ENCODE measurements at places on chromosomes 2 and 18.

- no peak for DNase-seq
Observed at GRCh38 chr2:240997141-240997855, 1.1 kb upstream of the SNED1 start.

GRCh38 chr18:12318857-12319256 lies 10.8 kb downstream of the TUBB6 start:
- no peak for DNase-seq

DNA sequence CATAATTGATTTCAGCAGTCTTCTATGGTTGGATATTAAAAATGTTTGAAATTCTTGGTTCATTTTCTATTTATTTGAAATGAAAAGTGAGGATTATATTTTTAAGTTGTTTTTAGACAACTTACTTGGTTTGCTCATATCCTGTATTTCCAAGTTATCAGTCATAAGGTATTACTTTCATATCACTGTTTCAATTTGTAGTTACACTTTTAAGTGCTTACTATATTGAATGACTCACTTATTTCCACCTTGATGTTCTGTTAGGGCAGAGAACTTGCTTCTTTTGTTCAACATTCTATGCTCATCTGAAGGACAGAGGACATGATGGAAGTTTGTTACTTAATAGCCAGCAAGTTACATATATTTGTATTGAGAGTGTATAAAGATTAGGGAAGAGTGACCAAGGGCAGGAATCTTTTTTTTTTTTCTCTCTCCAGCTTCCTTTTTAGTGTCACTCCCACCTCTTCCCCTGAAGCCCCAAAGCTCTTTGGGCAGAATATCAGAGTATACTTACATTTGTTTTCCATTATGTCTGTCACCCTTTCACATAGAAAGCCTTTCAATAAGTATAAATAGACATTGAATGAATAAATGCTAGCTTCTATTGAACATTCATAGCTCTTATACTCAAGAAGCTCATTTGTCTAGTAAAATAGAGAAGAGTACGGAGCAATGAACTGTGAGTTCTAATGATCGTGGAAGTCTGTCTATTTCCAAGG lies 28.1 kb downstream of the PIK3C3 start:
- peak; percentile 2 for DNase-seq

GRCh38 chr18:7566244-7566566 lies 911 bp upstream of the PTPRM start:
- DNase-seq = no peak

GRCh38 chr2:10216677-10217488 lies 85.8 kb upstream of the HPCAL1 start:
- DNase-seq = no peak

GRCh38 chr2:121429119-121429903 lies 101.4 kb upstream of the RNU4ATAC start:
- no peak for DNase-seq

- DNase-seq = no peak
Observed at GRCh38 chr2:218079943-218080913, 11.2 kb downstream of the RUFY4 start.

DNA sequence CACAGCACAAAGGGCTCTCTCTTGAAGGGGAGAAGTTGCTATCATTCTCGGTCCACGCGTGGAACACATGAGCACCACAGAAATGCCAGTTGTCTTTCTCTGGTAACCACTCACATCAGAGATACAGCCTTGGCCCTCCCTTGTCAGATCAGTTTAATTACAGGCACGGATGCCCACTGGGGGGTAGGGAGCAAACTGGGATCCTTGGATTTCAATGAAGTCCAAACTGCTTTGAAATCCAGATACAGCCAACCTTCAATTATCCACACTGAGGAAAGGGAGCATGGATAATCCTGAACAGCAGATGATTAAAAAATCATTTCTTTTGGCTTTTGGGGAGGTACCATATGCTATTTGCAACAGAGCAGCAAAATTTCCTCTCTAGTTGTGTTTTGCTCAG lies 63.7 kb upstream of the DAPL1 start:
- DNase-seq = no peak

- DNase-seq = no peak
Observed at GRCh38 chr18:26511339-26512071, 36.8 kb downstream of the KCTD1 start.

DNA sequence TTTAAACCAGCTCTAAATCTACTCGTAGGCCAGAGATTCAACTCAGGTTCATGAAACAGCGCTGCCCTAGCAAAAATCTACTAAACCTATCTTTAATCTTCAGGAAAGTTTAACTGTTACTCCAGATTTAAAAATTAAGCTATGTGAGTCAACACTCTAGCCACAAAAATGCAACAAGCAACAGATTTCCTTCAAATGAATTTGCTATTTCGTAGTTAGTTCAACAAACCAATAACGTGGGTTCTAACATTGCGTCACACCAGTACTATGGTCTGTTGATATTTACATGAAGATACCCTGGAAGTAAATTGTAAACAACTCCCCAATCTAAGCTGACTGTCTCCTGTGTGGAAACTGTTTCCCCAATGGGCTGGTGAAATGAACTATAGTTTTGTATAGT lies 71.2 kb downstream of the FIGN start:
- no peak for DNase-seq

- DNase-seq = no peak
Observed at GRCh38 chr2:41409328-41409727, 638.5 kb upstream of the PKDCC start.

GRCh38 chr18:37561986-37562385 lies 3.6 kb downstream of the CELF4 start:
- DNase-seq = no peak

DNA sequence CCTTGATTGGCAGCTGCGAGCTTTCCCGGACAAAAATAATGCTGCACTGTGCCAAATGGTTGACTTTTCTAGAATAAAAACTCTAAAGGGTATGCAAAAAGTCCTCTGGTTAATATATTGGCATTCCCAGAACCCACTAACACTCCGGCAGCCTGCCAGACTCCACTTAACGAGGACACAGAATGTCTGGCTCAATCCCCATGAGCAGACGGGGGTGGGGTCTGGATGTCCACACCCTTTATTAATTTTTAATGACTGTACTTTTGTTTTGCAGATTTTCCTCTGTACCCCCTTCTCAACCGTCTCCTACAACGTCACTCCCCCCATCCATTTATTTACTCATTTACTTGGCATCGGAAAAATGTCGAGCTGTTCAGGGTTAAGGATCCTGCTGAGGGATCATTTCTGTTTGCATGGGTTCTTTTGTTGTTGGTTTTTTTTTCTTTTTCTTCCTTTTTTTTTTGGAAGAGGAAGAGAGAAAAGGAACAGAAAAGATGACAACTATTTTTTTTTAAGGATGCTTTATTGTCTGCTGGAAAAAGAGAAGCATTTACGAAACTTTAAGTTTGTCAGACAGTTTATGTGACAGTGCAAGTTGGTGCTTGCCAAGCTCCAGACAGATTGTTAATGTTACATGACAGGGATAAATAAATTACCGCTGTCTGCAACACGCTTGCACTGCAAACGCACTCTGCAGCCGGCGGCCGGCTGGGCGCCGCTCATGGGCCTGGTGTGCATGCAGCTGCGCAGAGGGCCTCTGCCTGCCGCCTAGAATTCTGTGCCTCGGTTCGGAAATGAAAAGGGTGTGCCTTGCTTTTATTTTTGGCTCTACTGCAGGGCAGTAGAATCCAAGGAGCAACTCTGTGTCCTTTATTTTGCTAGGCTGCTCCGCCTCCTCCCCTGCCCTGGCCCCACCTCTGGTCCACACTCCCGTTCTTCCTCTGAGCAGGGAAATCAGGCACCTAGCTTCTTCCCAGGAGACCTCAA lies 3.6 kb downstream of the LDLRAD4 start:
- DNase-seq = peak; percentile 52

- DNase-seq = no peak
Observed at GRCh38 chr2:16260041-16260830, 319.9 kb downstream of the MYCN start.

GRCh38 chr2:226387499-226387942 lies 412.1 kb downstream of the IRS1 start:
- no peak for DNase-seq

DNA sequence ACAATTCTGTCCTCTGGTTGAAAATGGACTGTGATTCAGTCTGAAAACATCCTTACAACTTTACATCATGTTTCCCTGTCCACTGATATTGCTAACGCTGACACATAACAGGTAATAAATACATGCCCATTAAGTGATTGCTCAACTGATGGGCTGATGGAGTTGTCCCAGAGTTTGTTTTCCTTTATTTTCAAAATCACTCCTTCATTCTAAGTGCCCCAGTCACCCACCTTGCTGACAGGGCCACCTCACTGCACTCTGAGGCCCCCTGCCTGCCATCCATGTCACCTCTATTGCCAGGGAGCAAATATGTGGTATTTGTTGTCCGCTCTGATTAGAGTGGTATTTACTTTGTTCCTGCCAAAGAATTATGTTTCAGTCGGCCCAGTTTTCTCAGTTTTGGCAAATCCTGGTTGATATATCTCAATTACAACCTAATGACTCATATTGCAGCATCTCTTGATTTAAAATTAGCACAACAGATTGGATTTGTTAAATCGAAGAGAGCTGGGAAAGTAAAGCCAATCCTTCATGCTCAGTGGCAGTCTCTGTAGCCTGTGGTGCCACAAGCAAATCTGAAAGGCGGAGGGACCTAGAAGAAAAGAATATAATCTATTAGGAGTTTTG lies 105.1 kb downstream of the RDH14 start:
- DNase-seq = no peak

DNA sequence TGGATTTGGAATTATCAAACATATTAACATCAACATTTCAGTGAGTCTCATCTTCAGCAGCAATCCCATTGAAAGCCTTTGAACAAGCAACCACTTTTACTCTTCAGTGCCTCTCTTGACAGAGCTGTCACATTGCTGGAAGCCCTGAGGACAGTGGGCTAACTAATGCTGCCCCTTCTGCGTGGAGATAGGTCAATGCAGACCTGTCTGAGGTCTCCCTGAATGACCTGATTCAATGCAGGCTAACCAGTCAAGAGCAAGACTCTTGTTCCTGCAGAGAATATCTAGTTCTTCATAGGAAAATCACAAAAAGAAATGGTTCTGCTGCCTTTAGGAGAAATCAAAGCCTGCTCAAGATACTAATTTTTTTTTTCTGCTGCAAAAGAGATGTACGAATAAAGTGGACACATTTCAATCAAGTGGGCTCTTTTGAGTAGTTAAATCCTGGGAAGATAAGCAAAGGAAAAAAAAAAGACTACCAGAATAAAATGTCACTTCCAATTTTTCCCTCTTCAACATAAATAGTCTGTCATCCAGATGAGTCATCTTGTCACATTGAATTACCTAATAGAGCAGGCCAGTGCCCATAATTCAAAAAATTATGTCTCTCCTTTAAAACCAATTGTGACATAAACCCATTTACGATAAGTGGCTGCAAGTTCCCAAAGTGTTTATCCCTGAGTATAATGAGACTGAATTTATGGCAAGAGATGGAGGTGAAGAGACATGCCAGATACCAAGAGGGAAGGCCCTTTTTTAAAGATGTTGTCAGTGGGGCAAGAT lies 1269.0 kb upstream of the DDX18 start:
- DNase-seq = no peak

- no peak for DNase-seq
Observed at GRCh38 chr2:202009019-202009481, 24.6 kb upstream of the FZD7 start.

- no peak for DNase-seq
Observed at GRCh38 chr18:3914109-3914508, 464.1 kb downstream of the TGIF1 start.

DNA sequence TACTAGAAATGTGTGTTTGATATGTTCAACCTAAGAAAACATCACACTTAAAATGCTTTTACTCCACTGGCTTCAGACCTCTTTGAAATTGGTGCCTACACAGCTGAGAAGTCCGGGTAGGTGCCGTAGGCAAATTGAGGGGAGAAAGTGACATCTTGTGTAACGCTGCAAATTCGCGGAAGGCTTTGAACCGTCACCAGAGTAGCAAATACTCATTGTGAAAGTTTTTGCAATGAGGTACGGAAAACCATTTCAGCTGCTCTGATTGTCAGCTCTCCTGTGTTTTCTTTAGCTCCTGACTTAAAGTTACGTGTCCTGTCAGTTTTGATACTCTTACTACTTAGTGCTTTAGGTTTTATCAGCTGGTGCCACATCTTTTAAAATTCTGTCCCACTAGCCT lies 224.5 kb downstream of the FAM210A start:
- DNase-seq = no peak

DNA sequence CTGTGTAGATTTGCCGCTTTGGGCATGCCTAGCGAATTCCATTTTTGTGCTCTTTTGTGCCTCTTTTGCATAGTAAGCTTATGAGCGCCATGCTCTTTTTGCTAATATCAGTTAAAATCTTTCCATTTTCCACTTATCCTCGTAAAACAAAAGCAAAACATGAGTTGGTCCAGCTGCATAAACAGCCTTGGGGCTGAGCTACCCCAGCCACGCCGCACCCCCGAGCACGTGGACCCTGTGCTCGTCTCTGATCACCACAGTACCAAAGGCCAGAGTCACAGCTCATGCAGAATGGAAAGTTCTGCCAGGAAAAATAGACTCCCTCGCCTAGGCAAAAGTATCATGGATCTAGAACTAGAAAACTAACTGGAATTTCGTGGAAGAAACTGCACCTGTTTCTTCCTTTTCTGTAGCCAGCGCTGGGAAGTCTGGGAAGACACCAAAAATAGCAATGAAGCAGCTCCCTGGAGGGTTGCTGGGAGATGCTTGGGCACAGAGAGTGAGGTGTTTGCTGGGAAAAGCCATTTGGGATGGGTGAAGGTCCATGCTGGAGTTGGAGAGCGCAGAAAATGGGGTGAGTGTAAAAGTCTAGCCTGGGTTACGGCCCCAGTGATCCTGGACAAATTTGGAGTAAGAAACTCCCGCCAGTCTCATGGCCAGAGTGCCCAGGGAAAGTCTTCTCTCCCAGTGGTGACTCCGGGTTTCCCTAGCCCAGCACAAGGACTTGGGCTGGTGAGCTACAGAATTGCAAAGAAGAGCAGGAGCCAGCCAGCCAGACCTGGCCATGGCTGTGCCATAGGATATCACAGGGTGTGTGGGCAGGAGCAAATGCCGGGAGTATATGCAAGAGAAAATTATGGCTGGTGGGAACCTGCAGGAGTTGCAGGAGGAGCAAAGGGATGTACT lies 218.4 kb downstream of the GBX2 start:
- DNase-seq = no peak

GRCh38 chr2:236849508-236849907 lies 236.2 kb upstream of the COPS8 start:
- DNase-seq = no peak

DNA sequence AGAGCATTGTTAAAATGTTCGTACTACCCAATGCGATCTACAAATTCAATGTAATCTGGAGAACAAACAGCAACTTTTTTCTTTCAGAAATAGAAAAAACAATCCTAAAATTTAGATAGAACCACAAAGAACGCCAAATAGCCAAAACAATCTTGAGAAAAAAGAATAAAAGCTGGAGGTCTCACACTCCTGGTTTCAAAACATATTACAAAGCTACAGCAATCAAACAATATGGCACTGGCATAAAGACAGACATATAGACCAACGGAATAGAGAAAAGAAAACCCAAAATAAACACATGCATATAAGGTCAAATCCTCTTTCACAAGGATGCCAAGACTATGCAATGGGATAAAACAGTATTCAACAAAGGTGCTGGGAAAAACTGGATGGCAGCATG lies 74.5 kb downstream of the MAP4K3 start:
- DNase-seq = no peak

GRCh38 chr2:51919395-51919794 lies 887.5 kb upstream of the NRXN1 start:
- no peak for DNase-seq

GRCh38 chr2:27822049-27822448 lies 50.5 kb downstream of the MRPL33 start:
- DNase-seq = no peak

GRCh38 chr2:171923206-171923605 lies 945 bp downstream of the HAT1 start:
- no peak for DNase-seq
